Left lung (tissue), 14 donors: ENCODE measurements at places on chromosomes 11 and 22. TPM values are rescaled to one million over a fixed set of nuclear protein-coding genes. Genes with fewer than 3 reads are reported as not detected.
A peak's percentile ranks its signal among the peaks of the same experiment; 100 is the strongest.

DNA sequence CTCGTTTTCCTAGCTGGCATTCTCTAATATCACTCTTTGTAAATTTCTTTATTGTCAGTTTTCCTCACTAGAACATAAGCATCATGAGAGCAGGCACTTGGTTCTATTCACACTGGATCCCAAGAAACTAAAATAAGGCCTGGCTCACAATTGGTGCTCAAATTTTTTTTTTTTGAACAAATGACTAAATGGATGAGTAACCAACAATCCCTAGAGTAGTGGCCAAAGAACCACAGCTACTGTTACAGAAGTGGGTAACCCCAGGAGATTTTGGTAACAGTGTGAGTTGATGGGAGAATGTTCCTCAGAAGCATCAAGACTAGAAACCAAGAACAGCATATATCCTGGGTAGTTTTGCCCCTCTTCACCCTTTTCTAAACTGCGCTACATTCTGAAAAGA is 572.6 kb downstream of the INSC start:
- DNase-seq = no peak

CELSR1 gene
- 36.3 TPM for total RNA-seq

GRCh38 chr11:76644591-76644990 is 26.0 kb downstream of the LRRC32 start:
- DNase-seq = no peak

DNA sequence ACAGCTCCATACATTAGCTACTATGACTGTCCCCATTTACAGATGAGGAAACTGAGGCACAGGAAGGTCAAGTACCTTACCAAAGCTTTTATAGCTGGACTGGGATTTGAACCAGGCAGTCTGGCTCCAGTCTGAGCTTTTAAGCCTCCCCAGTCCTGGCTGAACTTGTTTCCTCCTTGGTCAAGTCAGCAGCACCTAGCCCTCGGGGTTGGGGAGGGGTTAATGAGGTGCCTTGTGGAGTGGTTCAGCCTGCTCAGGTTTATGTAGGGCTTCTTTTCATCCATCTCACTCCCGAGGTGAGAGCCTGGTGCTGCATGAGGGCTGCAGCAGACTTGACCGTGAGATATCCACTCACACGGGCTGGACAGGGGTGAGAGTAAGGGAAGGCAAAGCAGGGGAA is 36.7 kb upstream of the GCAT start:
- no peak for DNase-seq

CTNND1 gene
- total RNA-seq = 217 TPM

HIC2 gene
- 4.1 TPM for total RNA-seq

GGTLC3 gene
- total RNA-seq = 0.84 TPM

DNA sequence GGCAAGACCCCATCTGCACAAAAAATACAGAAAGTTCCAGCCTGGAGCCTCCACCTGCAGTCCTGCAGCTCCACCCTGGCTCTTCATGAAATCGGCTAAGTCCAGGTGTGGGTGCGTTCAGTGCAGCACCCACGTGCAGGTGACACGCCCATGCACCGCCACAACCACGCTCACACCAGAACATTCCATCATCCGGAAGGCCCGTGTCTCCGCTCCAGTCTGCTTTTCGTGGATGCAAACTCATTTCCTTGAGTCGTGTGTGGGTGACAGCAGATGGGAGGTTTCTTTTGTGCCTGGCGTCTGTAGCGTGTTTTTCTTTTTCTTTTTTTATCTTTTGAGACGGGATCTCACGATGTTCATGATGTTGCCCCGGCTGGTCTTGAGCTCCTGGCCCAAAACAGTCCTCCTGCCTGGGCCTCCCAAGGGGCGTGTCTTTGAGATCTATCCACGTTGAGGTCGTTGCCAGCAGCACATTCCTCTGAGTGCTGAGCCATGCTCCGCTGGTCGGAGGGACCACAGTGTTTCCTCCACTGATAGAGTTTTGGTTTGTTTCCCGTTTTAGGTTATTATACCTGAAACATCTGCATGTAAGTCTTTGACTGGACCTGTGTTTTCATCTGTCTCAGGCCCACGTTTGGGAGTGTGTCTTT is 7.2 kb downstream of the PTDSS2 start:
- no peak for DNase-seq

GRCh38 chr11:107011977-107012376 is 6.3 kb downstream of the GUCY1A2 start:
- DNase-seq = no peak

DNA sequence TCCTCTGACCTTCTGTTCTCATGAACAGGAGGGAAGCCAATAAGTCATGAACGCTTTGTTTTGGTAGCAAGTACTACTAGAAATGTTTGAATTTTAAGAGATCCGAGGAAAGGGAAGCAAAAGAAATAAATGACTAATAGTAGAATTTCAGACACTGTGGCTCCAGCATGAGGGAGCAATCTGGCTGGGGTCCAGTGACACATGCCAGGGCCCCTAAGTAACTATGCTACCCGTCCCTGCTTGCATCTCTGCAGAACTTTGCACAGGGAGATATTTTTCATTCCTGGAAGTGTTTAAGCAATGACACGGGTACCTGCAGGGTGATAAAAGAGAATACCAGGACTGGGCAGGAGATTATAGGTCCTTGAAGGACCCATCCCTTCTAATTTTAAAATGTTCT is 7.3 kb upstream of the ADAMTS8 start:
- no peak for DNase-seq

TREH gene
- not detected for total RNA-seq

SPDYC gene
- not detected for total RNA-seq

DNA sequence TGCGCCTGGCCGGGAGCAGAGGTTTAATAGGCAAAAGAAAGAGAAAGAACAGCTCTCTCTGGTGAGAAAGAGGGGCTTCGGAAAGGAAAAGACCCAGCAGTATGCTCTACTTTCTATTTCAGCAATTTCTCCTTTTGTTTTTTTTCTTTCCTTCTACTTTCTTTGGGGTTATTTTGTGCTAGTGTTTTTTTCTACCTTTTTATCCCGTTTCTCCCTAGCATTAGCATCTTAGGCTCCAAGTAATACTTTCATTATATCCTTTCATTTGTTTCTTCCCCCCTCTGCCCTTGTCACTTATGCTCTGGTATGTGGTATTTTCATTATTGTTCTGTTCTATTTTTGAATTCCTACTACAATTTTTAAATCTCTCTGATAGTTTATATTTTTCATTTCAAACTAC is 4.5 kb downstream of the SNU13 start:
- DNase-seq = no peak

PATE4 gene
- not detected for total RNA-seq

OR8K1 gene
- total RNA-seq = not detected

SEPTIN5 gene
- total RNA-seq = 20.3 TPM

DNA sequence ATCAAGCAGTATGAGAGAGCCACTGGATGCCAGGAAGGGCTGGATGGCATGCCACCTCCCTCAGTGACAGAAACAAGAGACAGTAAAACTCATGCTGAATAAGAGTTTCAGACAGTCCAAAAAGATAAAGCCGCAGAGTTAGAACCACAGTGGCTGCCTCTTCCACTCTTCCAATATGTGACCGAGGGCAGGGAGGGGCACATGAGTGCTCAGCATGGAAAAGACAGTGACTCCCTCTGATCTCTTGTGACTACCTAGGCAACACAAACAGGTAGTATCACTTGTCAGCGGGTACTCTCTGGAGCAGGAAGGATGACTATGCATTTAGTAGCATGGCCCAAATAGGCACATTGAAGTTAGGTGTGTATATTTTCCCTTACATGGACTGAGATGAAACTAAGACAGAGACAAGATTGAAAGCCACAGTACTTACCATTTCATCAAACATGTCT is 295.4 kb downstream of the CADM1 start:
- no peak for DNase-seq

DNA sequence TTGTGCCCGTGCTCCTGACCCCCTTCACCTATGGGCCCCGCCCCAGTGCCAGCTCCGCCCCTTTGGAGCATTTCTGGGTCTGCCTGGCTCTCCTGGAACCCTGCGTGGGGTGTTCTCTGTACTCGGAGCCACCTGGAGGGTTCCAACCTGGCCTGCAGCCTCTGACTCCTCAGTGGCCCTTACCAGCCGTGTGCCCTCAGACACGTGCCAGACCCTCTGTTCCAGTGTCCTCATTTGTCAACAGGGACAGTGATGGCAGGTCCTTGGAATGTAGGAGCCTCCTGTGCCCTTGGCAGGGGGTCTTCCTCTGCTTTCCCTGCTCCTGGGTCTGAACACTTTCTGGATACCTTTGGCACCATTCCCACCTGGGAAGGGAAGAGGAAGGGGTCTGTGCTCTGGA is 96.4 kb downstream of the CACNA1I start:
- DNase-seq = no peak

RAG2 gene
- total RNA-seq = not detected

- DNase-seq = no peak
These were observed 484.7 kb upstream of the TENM4 start for GRCh38 chr11:79925570-79925969.

GRCh38 chr11:84289381-84289906 is 1003.3 kb upstream of the CCDC90B start:
- no peak for DNase-seq

- DNase-seq = no peak
These were observed 1.9 kb upstream of the GCAT start for GRCh38 chr22:37805810-37806277.

- DNase-seq = no peak
These were observed 20.7 kb downstream of the A4GALT start for GRCh38 chr22:42699976-42700352.

DNA sequence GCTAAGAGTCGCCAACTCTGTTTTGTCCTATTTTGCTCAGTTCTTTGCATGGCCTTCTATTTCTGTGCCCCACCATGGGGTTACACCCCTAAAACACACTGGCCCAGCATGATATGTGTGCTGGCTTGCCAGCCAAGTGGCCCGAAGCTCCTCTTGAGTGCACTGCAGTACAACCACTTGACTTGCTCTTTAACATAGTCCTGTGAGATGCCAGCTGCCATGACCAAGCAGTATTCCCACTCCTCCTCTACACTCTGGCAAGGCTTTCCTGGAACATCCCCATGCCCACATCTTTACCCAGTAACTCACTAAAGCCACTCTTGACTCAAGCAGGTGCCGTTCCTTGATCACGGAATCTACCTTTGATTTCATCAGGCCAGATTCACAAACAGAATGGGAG is 102.9 kb upstream of the GAL start:
- DNase-seq = peak; percentile 21

DERL3 gene
- 9.4 TPM for total RNA-seq

GRCh38 chr11:68509066-68509465 is 48.5 kb downstream of the PPP6R3 start:
- DNase-seq = no peak

- no peak for DNase-seq
These were observed 14.8 kb downstream of the CD3E start for GRCh38 chr11:118319337-118319707.

CDCA5 gene
- total RNA-seq = 7.1 TPM

MYBPC3 gene
- total RNA-seq = 0.52 TPM

APLNR gene
- 21.9 TPM for total RNA-seq

GRCh38 chr11:12026331-12027211 is 18.1 kb upstream of the DKK3 start:
- no peak for DNase-seq
